ENCODE measurements at places on chromosomes 3 and 15.

DNA sequence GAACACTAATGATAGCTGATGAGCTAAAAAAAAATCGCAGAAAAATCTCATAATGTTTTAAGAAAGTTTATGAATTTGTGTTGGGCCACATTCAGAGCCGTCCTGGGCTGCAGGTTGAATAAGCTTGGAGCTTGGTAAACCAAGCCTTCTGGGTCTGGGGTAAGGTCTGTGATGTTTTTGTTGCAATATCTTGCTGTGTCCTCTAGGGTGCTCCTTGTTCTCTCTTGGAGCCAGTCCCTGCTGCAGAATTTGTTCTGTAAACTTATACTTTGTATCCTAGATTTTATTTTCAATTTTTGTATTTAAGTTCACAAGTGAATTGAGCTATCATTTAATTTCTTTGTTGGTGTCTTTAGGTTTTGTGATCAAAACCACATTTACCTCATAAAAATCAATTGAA lies 143.7 kb downstream of the NR1D2 start:
- peak; percentile 21 for DNase-seq

GRCh38 chr3:12004741-12005513 lies 739 bp downstream of the SYN2 start:
- peak; percentile 23 for DNase-seq

GRCh38 chr3:161401389-161401788 lies 30.1 kb upstream of the SPTSSB start:
- no peak for DNase-seq

- DNase-seq: no peak
Measured at GRCh38 chr15:74616996-74617395, 1.4 kb downstream of the CLK3 start.

DNA sequence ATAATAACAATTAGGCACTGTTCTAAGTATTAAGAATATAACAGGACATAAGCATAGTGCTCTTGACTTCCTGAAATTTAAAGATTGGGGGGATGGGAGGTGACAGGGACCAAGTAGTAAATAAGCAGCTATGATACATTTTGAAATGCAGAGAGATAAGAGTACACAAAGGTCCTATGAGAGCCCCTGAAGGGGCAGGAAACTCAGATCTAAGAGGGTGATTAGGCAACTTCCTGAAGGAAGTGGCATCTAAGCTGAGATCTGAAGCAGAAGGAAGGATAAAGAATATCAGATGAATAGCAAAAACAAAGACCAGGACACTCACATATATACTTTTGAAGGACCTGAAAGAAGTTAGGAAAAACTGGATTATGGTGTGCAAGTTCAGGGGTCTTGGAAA lies 415.2 kb upstream of the FRG2C start:
- no peak for DNase-seq
